ENCODE measurements at places on chromosomes 6 and 20.
A peak's percentile ranks its signal among the peaks of the same experiment; 100 is the strongest.

DNA sequence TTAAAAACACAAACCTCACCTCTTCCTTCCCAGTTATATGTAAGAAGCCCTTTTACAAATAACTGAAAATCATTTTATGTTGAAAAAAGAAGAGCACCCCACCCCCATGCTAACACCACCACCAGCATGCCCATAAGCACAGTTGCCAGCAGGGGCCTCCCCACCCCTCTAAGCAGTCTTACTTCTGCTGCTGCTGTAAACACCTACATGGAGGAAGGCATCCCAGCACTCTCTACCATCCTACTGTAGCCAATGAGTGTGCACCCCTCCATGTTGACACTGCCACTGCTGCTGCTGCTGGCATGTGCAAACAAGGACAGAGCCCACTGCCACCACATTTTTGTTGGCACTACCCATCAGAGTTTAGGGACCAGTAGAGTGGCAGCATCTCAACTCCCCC, 49.6 kb upstream of the PHIP start:
- H3K4me3 ChIP-seq = no peak overlapping the region
- no peaks in the 10 kb centered on the region for H3K27me3 ChIP-seq
- H3K36me3 ChIP-seq = no peaks in the 10 kb centered on the region
- H3K27ac ChIP-seq = no peak overlapping the region
- no peak for DNase-seq
- no peaks in the 10 kb centered on the region for H3K4me1 ChIP-seq

DNA sequence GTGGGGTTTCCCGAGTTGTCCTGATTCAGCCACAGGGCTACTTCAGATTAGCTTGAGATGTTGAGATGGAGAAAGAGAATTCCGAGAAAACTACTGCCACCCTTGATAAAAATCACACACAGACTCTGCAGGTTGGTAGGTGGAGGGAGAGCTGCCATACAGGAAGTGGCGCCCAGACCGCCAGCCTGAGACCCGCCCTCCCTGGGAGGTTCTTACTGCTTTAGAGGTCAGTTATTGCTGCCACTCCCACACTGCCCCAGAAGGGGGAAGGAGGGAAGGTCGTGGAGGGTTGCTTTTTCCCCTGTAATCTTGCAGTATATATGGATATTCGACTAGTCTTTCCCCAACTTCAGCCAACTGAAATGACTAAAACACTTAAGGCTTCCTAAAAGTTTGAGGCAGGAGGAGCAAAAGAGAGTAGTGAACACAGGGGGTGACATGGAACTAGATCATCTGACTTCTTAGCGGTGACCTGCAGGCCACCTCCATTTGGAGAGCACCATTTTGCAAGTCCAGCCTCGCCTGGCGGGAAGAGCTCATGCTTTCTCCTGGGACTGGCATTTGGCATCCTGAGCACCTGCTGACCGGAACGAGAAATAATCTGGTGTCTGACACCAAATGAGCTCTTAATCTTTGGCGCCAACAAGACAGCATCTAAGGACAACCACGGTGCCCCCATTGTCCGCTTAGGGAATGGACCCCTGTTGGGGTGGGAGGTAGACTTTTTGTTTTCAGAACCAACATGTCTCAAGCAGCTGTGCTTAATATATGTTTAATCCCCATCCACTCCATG, 35.7 kb upstream of the SLC22A1 start:
- H3K27ac ChIP-seq = no peak overlapping the region
- DNase-seq = no peak
- no peak overlapping the region for H3K4me3 ChIP-seq
- H3K36me3 ChIP-seq = no peaks in the 10 kb centered on the region
- H3K27me3 ChIP-seq = no peaks in the 10 kb centered on the region

DNA sequence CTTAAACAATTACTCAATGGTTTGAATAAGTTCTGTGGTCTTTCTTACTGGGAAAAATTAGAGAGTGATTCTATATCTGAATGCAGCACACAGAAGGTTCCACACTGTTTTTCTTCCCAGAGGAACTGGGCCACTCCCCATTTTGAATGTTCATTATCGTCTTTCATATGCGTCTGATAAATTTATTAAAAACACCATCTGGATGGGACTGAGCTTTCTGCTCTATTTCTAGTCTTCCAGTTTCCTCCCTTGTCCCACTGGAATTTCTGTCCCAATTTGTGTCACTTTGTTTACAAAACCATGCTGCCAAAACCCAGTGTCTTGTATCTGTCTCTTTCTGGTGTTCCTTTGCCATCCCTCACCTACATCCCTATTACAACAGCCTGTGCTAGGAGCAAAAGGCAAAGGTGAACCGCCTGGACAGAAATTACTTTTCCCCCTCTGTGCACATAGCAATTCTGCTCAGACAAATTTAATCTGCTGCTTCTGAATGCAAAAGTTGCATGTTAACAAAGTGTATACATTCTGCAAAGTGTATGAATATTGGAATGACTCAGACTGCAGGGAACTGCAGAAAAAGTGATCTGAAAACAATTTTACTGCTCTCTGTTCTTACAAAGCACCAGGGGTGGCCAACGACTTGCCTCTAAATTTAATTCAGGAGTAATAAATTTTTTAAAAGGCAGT, 333.6 kb downstream of the BTBD9 start:
- peaks cover 2% of the 10 kb centered on the region for H3K4me1 ChIP-seq
- H3K27me3 ChIP-seq = no peaks in the 10 kb centered on the region
- no peak for DNase-seq
- H3K4me3 ChIP-seq = no peak overlapping the region

- peaks cover 3% of the 10 kb centered on the region for H3K4me1 ChIP-seq
- no peak for DNase-seq
- no peak overlapping the region for H3K4me3 ChIP-seq
- no peaks in the 10 kb centered on the region for H3K27me3 ChIP-seq
- H3K36me3 ChIP-seq = no peaks in the 10 kb centered on the region
Observed at GRCh38 chr6:15305496-15305895, 59.6 kb downstream of the JARID2 start.

DNA sequence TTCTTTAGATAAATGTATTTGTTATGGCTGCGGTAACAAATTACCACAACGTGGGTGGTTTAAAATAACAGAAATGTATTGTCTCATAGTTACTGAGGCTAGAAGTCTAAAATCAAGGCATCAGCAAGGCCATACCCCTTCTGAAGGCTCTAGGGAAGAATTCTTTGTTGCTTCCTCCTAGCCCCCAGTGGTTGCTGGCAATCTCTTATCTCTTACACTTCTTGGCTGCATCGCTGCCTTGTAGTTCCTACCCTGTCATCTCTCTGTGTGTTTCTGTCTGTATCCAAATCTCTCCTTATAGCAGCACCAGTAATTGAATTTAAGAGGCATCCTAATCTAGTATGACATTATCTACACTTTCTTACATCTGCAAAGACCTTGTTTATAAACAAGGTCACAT, 534.7 kb downstream of the PHF3 start:
- H3K27ac ChIP-seq = no peak overlapping the region
- no peaks in the 10 kb centered on the region for H3K36me3 ChIP-seq
- no peak for DNase-seq
- H3K4me1 ChIP-seq = no peaks in the 10 kb centered on the region
- no peak overlapping the region for H3K4me3 ChIP-seq
- no peaks in the 10 kb centered on the region for H3K27me3 ChIP-seq

- H3K27me3 ChIP-seq = no peaks in the 10 kb centered on the region
- H3K4me3 ChIP-seq = no peak overlapping the region
- H3K36me3 ChIP-seq = no peaks in the 10 kb centered on the region
- H3K4me1 ChIP-seq = no peaks in the 10 kb centered on the region
- DNase-seq = no peak
Observed at GRCh38 chr6:106108129-106108528, 22.0 kb downstream of the PRDM1 start.

DNA sequence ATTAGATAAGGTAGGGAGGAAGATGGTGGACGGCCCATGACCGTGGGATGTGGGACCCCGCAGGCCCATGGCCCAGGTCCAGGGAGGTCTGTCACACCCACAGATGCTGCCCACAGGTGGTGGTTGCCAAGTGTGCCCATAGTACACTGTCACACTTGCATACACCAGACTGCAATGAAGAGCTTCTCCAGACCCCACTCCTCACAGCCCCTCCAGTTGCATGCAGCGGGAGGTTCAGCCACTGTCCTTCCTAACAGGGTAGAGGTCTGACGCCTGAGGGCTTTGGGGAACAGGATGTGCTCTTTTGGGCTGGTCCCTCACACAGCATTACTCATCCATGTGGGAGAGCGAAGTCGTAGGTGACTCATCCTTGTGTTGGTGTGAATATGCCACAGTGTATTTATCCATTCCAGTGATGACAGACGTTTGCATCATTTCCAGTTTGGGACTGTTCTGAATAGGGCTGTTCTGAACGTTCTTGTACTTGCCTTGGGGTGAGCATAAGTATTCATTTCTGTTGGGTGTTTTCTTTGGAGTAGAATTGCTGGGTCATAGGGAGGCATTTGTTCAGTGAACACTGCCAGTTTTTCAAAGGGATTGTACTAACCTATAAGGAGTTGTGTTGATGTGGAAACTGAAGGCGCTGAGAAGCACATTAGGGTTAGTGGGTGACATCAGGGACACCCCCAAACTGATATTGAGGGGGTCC, 10.1 kb upstream of the PYGB start:
- no peaks in the 10 kb centered on the region for H3K27me3 ChIP-seq
- H3K27ac ChIP-seq = peak overlapping the region; percentile 83
- no peaks in the 10 kb centered on the region for H3K36me3 ChIP-seq
- H3K4me3 ChIP-seq = no peak overlapping the region
- H3K4me1 ChIP-seq = no peaks in the 10 kb centered on the region

DNA sequence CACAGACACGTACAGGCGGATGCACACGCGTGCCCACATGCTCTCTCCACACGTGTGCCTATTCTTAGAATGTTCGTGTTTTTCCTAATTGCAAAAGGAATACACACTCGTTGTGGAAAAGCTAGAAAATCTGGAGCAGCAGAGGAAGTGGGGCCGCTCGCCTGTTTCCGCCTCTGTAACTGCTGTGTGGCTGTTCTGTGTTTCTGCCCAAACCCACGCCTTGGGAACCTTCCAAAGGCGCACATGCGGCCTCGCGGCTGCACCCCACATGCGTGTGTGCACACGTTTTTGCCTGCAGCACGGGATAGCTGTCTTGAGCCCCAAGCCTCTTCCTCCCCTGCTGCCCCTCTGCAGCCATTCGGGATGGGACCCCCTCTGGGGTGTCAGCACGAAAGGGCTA, 12.2 kb downstream of the SLC17A9 start:
- H3K27ac ChIP-seq = no peak overlapping the region
- H3K4me1 ChIP-seq = no peaks in the 10 kb centered on the region
- no peaks in the 10 kb centered on the region for H3K27me3 ChIP-seq
- DNase-seq = no peak
- H3K4me3 ChIP-seq = no peak overlapping the region
- peaks cover 2% of the 10 kb centered on the region for H3K36me3 ChIP-seq

DNA sequence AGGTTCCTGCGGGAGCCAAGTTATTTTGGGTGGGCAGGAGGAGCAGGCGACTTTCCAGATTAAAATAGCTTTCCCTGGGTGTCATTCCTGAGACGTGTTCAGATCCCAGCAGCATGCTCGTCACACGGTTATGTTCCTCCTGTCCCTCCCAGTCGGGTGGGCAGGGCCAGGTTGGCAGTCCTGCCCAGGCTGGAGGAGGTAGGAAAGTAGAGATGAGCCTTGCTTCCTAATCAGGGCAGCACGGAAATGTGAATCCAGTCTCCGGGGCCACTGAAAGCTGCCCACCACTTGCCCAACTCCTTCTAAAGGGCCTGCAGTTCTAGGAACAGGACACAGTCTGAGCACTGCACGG, 137.0 kb downstream of the MRPL14 start:
- H3K27me3 ChIP-seq = no peaks in the 10 kb centered on the region
- no peak overlapping the region for H3K4me3 ChIP-seq
- H3K27ac ChIP-seq = no peak overlapping the region
- no peaks in the 10 kb centered on the region for H3K4me1 ChIP-seq

GRCh38 chr6:10557913-10558312, 36.8 kb downstream of the GCNT2 start:
- H3K27me3 ChIP-seq = no peaks in the 10 kb centered on the region
- H3K4me1 ChIP-seq = peaks cover 10% of the 10 kb centered on the region
- H3K36me3 ChIP-seq = peaks cover 1% of the 10 kb centered on the region
- H3K27ac ChIP-seq = no peak overlapping the region
- no peak overlapping the region for H3K4me3 ChIP-seq

DNA sequence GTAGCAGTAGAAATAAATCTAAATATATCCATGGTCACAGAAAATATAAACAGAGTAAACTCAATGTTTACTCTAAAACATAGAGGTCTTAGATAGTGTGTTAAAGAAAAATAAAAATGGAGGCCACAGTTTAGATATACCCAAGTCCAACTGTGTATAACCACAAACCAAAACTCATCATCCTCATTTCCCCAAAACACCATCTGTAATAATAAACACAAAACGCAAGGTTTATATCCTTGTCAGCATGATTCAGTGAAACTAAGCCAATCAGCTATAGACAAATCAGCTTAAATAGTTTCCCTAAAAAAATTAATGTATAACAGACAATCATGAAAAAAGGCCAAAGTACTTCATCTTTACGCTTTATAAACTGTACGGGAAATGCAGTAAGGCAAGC, 2.7 kb upstream of the HACE1 start:
- no peak for DNase-seq
- H3K4me3 ChIP-seq = no peak overlapping the region
- H3K27ac ChIP-seq = no peak overlapping the region

- H3K27me3 ChIP-seq = no peaks in the 10 kb centered on the region
- H3K27ac ChIP-seq = no peak overlapping the region
- H3K4me1 ChIP-seq = no peaks in the 10 kb centered on the region
- no peak for DNase-seq
Observed at GRCh38 chr6:101294676-101295075, 98.8 kb upstream of the GRIK2 start.

DNA sequence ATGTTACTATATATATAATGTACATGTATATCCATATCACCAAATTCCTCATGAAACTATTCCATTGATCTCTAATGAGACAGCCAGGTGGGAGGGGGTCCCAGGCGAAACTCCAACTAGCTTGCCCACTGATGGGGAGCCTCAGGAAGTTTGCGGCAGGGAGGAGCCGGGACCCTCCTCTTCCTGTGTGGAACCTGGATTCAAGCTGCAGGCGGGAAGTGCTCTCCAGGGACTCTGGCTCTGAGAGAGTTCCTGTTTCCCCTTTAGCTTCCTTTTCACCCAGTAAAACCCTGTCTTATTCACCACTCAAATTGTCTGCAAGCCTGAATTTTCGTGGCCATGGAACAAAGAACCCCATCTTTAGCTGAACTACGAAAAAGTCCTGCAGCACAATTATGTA, 152.2 kb downstream of the OPN5 start:
- no peak for DNase-seq
- H3K27me3 ChIP-seq = no peaks in the 10 kb centered on the region
- H3K4me1 ChIP-seq = no peaks in the 10 kb centered on the region
- no peaks in the 10 kb centered on the region for H3K36me3 ChIP-seq

- no peak overlapping the region for H3K27ac ChIP-seq
- no peaks in the 10 kb centered on the region for H3K36me3 ChIP-seq
- H3K27me3 ChIP-seq = no peaks in the 10 kb centered on the region
- H3K4me1 ChIP-seq = no peaks in the 10 kb centered on the region
Observed at GRCh38 chr6:79821859-79822258, 125.5 kb downstream of the ELOVL4 start.

- H3K36me3 ChIP-seq = no peaks in the 10 kb centered on the region
- H3K27ac ChIP-seq = no peak overlapping the region
- no peaks in the 10 kb centered on the region for H3K4me1 ChIP-seq
Observed at GRCh38 chr20:60494476-60494875, 536.3 kb downstream of the CDH26 start.

Data from aorta (tissue), 5 donors.